Bronchial epithelial cell (primary cell): ENCODE measurements at places on chromosomes 6 and 20. TPM values are rescaled to one million over a fixed set of nuclear protein-coding genes. Genes with fewer than 3 reads are reported as not detected.

The C2 gene
- 0.26 and 0.53 TPM in 2 replicates for total RNA-seq

DNA sequence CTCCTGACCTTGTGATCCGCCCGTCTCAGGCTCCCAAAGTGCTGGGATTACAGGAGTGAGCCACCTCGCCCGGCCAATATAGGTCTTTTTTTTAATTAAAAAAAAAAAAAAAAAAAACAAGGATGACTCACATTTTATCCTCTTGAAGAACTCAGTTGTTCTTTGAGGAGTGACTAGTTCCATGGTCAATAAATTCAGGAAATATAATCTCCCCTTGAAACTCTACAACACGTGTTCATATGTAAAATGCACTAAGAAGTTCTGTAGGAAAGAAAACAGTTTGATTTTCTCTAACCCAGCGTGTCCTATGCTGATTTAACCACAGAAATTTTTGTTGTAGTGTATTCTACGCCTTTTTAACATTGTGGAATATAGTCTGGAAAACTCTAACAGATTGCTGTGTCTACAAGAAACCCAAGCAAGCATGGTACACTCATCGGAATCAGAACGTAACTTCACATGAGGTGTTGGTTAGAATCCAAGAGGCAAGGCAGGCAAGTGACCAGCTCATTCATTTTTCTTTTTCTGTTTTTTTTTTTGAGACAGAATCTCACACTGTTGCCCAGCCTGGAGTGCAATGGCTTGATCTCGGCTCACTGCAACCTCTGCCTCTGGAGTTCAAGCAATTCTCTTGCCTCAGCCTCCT is 79.0 kb upstream of the ZNF217 start:
- peak; percentile 75 for DNase-seq

- no peak for DNase-seq
These were observed 82.1 kb downstream of the MRPL14 start for GRCh38 chr6:44044940-44045671.

The TP53INP2 gene
- 0.53 and 2.8 TPM in 2 replicates for total RNA-seq

The ENPP3 gene
- not detected in 2 replicates for total RNA-seq

The HSPA12B gene
- total RNA-seq: not detected in 2 replicates
